PC-9 (cell line): ENCODE measurements at places on chromosomes 11 and 22. TPM values are rescaled to one million over a fixed set of nuclear protein-coding genes. Genes with fewer than 3 reads are reported as not detected.

- no peak for DNase-seq
These were observed at the start of gene CRYBB1 for GRCh38 chr22:26617271-26618199. Gene CRYBB1 (minus strand): TSS chr22:26618027. CDS start chr22:26616319, 1,708 bp downstream.

- DNase-seq, result no peak
These were observed 64.2 kb downstream of the HIPK3 start for GRCh38 chr11:33321422-33321821.

- DNase-seq, result no peak
These were observed 52.1 kb downstream of the NTM start for GRCh38 chr11:131422496-131422895.

- DNase-seq, result no peak
These were observed 113.0 kb upstream of the FGF3 start for GRCh38 chr11:69931994-69932910.

GRCh38 chr11:14270690-14271542 is 88.1 kb downstream of the RRAS2 start:
- no peak for DNase-seq

DNA sequence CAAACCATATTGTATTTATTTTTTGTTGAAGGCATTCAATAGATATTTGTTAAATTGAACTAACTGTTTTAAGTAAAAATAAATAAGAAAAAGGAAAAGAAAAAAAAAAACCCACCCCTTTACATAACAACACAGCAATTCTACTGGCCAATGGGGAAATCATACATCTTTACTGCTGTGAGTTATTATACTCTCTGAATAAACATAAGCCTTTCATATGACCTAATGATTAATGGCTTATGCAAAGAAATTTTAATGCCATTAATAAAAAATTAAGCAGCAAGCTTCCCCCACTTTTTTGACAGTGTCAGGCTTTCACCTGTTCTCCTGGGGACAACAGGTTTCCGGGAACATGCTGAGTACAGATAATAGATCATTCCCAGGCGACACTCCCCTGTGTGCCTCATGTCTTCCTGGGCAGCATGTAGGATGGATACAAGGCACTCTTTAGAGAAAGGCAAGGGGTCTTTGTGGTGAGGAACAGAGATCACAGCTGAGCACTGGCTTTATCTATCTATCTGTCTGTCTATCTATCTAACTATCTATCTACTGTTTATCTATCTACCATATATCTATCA is 676.0 kb downstream of the NTM start:
- no peak for DNase-seq

GRCh38 chr22:29231971-29232959 is 26.6 kb downstream of the EMID1 start:
- no peak for DNase-seq

- DNase-seq, result no peak
These were observed 32.8 kb downstream of the MAML2 start for GRCh38 chr11:96310236-96310635.

DNA sequence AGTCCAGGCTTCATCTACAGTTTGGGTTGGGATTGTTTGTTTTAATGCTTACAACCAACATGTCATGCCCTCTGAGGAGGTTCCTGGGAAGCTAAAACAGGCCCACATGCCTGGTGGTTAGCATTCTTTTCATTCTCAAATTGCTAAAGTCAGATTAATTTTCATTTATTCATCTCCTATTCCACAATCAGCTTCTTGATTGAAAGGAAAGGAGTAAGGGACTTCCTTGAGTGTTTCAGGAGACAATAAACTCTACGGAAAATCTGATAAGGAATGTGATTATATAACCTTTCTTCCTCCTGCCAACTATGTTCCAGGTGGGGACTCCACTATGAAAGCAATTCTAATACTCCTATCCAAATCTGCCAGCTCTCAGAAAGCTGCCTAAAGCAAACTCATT is 30.8 kb downstream of the MRTFA start:
- peak; percentile 76 for DNase-seq

- DNase-seq, result peak; percentile 45
These were observed 77.0 kb downstream of the ME3 start for GRCh38 chr11:86595451-86595850.

- DNase-seq, result no peak
These were observed 96.3 kb upstream of the RAB1B start for GRCh38 chr11:66172146-66172545.

DNA sequence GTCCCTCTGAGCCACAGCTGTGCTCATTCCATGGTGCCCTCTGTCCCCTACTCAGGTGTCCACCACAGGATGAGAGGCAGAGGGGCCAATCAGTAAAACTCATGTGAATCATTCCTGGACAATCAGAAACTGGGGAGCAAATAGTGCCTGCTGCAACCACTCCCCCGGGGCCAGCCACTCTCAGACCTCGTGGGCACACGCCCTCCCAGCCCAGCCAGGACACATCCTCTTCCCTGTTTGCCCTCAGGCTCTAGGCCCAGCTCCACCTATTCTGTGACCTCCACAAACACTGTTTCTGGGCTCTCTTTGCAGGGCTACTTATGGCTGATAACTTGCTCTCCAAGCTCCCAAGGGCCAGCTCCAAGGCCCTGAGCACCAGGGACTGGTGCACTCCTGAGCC is 14.0 kb upstream of the KCTD14 start:
- peak; percentile 83 for DNase-seq

Gene C11orf87
- total RNA-seq, result not detected in 2 replicates

- no peak for DNase-seq
These were observed 127.7 kb downstream of the MAML2 start for GRCh38 chr11:96215110-96215782.

Gene OR5A1
- not detected in 2 replicates for total RNA-seq

GRCh38 chr11:107769189-107769588 is 57.3 kb upstream of the SLN start:
- peak; percentile 43 for DNase-seq

DNA sequence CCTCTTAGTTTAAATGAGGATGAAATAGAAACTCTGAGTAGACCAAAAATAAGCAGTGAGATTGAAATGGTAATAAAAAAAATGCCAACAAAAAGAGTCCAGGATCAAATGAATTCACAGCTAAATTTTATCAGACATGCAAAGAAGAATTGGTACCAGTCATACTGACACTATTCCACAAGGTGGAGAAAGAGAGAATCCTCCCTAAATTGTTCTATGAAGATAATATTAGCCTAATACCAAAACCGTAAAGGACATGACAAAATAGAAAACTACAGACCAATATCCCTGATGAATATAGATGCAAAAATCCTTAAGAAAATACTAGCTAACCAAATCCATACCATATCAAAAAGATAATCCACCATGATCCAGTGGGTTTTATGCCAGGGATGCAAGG is 169.8 kb upstream of the CHORDC1 start:
- DNase-seq, result no peak

DNA sequence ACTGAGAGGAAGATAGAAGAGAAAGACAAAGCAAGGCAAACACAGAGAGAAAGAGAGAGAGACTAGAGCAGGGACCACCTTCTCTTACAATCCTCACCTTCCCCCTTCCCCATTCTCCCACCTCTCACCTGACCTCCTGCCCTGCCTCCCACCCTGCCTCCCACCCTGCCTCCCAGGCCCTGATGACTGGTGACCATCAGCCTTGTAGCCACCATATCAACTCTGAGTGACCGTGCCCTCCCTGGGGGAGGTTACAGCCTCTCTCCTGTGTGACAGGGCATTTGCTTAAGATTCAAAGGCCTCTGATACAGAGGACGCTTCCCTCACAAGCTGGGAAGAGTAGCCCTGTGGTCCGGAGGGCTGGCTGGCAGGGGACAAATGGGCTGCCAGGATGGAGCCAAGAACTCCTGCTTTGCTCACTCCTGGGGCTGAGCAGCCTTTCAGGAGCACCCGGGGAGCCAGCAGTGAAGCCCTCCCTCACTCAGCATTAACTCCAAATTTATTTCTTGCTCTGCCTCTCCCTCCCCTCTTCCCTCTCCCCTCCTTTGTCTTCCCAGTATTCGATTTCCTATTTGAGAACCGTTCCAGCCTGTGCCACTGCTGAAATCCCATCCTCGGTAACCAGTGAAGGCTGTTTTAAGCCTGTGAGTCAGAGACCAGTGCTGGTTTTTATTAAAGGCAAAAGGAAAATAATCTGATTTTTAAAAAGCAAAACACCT is 125.2 kb upstream of the SYT13 start:
- no peak for DNase-seq

Gene TEX12
- not detected in 2 replicates for total RNA-seq

DNA sequence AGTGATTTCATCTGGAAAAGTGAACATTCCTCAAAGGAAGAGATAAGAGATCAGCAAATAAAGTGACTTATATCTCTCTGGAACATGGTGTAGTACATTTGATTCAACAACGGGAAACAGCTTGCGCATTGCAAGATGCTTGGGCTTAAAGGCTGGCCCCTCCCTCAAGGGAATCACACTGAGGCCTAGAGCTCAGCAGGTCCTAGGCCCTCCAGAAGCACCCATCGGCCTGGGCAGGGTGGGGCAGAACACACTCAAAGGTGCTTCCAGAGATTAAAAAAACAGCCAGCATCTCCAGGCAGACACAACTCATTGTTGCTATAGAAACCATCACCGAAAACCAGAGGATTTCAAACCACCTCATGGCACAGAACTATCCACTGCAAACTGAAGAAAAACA is 69.0 kb upstream of the ARFGAP3 start:
- peak; percentile 76 for DNase-seq

GRCh38 chr22:33707581-33707980 is 212.7 kb downstream of the LARGE1 start:
- DNase-seq, result no peak

- DNase-seq, result no peak
These were observed 27.1 kb upstream of the SLC22A12 start for GRCh38 chr11:64563966-64564365.

DNA sequence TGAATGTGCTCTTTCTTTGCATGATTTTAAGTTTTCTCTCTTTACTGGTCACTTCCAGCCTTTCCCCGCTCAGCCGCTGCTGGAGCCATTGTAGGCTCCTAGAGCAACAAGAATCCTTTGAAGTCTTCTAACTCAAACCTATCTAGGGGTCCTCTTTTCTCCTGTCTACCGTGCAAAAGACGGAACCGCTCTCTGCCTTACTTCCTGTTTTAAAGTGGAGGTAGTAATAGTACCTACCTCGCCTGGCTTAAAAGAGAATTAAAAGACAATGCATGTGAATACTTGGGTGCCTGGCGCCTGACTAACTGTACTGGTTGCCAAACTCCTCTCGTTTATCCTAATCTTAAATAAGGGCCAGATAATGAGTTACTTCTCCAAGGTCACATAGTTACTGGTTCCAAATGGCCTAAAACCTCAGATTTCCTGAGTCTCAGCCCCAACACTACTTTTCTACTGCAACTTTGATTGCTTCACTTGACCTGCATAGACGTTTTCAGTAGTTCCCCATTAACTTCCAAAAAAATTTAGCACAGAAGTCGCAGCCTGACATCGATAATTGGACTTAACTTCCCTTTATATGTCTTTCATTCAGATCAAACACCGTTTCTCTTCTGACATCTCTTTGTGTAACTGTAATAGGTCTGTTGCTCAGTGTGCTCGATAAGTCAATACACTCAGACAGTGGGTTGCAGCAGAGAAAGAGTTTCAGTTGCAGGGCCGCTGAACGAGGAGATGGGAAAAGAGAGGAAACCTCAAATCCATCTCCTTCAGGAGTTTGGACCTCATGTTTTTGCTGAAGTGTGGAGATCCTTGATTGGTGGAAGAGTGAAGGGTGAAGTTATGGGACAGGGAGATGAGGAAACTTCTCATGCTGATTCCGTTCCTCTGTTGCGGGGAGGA is 891 bp downstream of the SAMM50 start:
- DNase-seq, result no peak

- peak; percentile 39 for DNase-seq
These were observed 19.4 kb downstream of the SNU13 start for GRCh38 chr22:41668971-41669911.

DNA sequence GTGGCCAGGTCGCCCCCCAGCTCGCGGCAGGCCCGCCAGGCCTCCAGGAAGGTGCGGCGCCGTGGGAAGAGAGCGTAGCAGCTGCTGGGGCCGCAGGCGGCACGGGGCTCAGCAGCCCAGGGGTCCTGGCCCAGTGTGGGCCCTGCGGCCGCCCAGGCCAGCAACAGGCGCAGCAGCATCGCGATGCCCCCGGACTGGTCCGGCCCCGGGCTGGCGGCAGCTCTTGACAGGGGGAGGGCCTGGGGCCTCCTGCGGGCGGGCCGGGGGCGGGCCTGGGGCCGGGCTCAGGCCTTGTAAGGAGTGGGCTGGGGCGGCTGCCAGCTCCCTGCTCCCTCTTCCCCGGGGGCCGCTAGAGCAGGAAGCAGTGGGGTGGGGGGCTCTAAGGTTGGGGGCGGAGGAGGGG is at the start of gene CD248:
Gene CD248, minus strand, starts transcription at position 196 of the 403 bp plus-strand sequence. Its CDS starts 17 bp downstream, at position 179.
- DNase-seq, result no peak

GRCh38 chr11:113562981-113563461 is 87.8 kb upstream of the DRD2 start:
- DNase-seq, result no peak

- no peak for DNase-seq
These were observed 97.6 kb upstream of the CLMP start for GRCh38 chr11:123292647-123293046.

- peak; percentile 72 for DNase-seq
These were observed 2.5 kb upstream of the NCAM1 start for GRCh38 chr11:112958670-112959069.

DNA sequence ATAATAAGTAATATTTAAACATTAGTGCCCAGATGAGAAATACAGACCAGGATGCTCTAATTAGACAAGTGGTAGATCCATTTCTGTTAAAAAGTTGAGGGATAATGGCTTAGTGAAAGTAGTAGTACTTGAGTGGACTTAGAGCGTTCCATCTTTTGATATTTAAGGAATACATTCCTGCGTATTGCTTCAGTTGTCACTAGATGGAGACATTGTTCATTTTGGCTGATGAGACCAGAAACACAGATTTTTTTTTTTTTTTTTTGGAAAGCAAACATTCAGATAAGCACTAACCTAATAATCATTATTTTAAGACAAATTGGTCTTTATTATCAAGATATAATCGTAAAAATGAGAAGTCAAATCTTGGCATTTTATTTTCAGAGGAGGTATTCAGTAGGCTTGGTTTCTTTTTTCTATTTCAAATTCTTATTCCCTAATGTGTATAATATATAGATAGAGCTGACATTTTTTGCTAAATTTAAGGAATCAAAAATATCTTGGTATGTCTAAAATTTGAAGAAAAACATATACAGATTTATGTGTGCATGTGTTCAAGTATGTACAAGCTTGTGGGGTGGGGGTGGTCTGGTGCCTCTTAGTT is 92.9 kb downstream of the DYNC2H1 start:
- peak; percentile 18 for DNase-seq

GRCh38 chr11:15725246-15725645 is 610.5 kb downstream of the INSC start:
- DNase-seq, result no peak

GRCh38 chr11:3163241-3163981 is 1.7 kb downstream of the OSBPL5 start:
- DNase-seq, result no peak
